ENCODE measurements at places on chromosomes 2 and 18.

GRCh38 chr18:5868218-5868854, 27.0 kb downstream of the TMEM200C start:
- DNase-seq, result no peak

DNA sequence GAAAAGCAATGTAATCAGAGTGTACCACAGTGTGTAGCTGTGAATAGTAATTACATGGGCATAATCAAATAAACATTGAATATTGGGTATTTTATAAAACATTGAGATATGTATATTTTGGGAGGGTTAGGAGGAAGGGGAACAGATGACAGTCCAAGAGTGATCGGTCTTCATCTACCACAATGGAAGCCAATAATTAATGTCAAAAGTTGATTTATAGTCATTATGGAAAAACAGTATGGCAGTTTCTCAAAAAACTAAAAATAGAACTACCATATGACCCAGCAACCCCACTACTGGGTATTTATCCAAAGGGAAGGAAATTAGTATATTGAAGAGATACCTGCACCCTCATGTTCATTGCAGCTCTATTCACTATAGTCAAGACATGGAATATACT, 5.8 kb upstream of the LAPTM4A start:
- no peak for DNase-seq

DNA sequence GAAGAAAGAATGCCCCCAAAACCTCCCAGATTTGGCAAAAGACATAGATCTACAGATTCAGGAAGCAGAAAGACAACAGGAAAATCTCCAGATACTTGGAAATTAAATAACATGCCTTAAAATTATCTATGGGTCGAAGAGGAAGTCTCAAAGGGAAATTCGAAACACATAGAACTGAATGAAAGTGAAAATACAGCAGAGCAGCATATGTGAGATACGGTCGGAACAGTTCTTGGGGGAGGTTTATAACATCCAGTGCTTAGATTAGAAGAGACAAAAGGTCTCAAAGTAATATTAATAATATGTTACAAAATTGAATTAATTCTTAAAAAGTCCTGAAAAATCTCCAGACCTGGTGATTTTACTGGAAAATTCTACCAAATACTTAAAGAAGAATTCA, 14.3 kb downstream of the KCNG2 start:
- DNase-seq, result no peak

DNA sequence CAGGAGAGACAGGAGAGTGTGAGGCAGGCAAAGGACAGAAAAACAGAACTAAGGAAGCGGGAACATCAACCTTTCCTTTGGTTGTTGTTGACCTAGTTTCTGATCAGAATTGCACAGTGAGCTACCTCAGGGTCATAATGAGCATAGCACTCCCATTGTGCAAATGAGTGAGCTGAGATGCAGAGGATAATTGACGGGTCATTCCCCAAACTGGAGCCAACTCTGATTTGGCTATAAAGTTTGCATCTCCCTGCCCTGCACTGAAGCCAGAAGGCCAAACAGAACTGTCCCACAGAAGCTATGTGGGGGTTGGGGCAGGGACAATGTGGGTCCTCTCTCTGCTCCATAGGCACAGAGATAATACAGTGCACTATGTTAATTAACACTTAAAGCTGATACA, 105.6 kb upstream of the KLHL14 start:
- DNase-seq, result no peak

DNA sequence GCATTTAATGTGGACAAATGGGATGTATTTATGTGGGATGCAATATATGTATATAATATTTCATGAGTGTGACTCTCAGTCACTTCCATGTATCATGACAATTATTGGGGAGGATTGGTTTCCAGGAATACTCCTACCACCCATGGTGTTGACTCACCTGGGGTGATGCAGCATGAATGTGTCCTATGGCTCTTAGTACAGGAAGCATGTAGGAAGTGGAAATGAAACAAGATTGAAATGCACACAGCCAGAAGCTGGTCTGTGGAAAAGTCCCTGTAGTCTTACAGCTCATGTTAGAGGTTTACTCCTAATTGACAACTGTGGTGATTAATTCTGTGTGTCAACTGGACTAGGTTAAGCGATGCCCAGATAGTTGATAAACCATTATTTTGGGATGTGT, 89.3 kb upstream of the HAAO start:
- no peak for DNase-seq

GRCh38 chr2:205366336-205367060, 315.8 kb upstream of the NRP2 start:
- no peak for DNase-seq

DNA sequence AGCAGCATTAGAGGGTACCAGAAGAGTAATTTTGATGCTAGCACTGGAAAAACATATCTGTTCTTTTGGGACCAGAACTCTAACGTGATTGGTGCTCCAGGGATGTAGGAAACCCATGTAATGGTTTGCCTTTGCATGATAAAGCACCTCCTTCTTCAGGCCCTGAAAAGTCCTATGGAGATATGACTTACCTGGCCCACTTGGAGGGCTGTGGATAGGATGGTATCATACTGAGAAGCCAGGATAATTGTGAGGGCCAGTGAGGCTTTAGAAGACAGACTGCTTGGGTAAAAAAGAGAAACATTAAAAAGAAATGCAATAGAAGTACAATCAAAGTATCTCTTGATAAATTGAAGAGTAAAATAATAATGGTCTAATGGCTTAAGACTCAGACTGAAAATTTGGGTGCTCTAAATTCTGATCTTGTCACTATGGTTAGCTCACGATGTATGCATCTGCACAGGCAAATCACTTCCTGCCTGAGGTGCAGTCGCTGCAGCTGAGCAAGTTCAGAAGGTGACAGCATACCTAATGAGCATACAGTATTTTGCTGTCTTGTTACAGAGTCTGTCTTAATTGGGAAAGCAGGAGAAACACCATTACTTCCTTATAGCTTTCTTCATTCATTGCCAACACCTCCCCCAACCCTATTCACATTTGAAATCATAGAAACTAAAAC, 371.5 kb downstream of the NUP35 start:
- no peak for DNase-seq

- DNase-seq, result peak; percentile 55
These were observed 164.3 kb downstream of the BCL2 start for GRCh38 chr18:63155169-63155852.

- no peak for DNase-seq
These were observed 43.3 kb downstream of the SNED1 start for GRCh38 chr2:241041589-241042158.

Measured in stimulated activated CD8-positive, alpha-beta memory T cell treated with anti-CD3 and anti-CD28 coated beads, Interleukin-12 subunit alpha, Interleukin-12 subunit beta, amount 100 ng/mL, for 1 hour (primary cell).